ENCODE measurements at places on chromosomes 5 and 9. TPM values are rescaled to one million over a fixed set of nuclear protein-coding genes. Genes with fewer than 3 reads are reported as not detected.

- no peak for DNase-seq
Measured at GRCh38 chr9:130745829-130746228, 52.2 kb downstream of the EXOSC2 start.

The DDX4 gene
- not detected for total RNA-seq

DNA sequence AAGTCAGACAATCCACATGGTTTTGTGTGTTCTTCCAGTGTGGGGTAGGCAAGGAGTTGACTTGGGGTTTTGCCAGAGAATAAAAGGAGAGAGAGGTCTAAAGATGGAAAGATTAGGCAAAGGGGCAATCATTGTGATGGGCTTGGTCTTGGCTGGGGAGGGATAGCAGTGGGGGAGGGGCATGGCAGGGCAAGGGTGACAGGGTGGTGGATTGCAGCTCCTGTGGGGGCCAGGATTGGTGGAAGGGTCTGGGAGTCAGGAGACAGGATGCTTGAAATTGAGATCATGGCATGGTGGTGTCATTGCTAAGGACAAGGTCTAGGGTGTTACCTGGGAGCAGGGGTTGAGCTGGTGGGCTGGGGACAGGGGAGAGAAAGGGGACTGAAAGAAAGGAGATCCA lies 57.6 kb downstream of the ZNF618 start:
- no peak for DNase-seq

The SH3GLB2 gene
- total RNA-seq: 158 TPM

DNA sequence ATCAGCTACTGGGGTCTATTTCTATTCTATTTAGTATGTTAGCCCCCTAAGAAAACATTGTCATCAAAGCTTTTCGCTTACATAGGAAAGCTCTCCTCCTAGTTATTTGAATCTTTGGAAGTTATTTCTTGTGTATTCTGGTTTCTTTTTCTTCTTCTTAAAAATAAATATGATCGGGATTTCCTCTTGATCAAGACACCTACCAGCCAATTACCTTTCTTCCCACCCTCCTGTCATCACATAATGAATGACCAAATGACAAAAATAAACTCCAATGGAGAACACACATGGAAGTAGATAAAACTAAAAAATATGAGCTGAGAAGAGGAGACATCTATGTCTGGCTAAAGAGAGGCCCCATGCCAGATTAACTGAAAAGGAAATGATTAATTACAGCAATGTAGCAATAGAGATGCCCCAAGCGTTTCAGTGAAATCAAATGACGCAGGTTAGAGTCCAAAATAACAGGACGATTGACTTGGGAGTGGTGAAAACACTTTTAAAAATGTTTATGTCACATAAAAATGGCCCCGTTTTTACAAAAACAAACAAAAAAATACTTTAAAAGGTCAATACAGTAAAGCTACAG lies 59.5 kb upstream of the PCSK1 start:
- no peak for DNase-seq

The MSX2 gene
- 0.81 TPM for total RNA-seq

DNA sequence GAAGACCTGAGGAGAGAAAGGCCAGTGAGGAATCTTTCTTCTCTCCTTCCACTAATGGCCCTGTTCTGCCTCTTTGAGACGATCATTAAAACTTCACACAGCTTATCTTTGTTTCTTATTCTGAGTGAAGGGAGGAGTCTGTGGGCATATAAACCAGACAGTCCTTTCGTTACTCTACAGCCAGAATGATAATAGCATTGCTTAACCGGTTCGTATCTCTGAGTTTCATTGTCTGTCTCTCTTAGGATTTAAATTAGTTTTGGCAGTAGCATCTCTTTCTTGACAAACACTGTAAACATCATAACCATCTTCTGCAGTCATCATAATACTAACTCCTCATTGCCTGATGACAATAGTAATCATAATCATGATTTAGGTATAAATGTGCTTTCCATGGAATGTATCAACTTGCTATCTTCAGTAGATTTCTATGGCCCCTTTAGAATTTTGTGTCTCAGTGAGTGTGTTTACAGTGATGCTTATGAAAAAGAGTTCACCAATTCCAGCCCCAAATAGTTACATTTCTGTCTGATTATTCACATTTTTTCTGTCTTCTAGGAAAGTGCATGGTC lies 618.8 kb upstream of the KLF4 start:
- DNase-seq: no peak

The ABCA1 gene
- 44.5 TPM for total RNA-seq
